ENCODE measurements at places on chromosomes 11 and 22.

DNA sequence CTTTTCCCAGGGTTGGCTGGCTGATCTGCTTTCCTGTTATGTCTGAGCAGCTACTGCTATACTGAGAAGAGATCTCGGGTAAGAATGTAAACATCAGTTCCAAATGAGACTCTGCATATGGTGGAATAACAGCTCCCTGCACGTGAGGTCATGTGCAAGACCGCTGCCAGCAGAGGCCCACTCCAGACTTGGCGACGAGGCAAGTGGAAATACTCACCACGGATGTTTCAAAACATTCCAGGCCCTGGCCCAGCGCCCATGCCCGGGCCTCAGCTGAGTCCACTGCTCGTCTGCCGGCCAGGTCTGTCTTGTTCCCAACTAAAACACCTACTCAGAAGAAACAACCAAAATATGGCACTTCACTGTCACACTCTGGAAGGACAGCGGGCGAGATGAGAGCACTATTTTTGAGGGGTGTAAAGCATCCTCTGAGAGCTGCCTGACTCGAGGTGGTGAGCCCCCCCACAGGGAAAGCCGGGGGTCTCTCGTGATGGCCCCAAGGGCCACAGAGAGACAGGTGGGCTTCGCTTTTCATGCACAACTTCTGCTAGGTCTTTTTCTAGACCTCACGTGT is 13.1 kb downstream of the IFT27 start:
- peak; percentile 59 for DNase-seq

DNA sequence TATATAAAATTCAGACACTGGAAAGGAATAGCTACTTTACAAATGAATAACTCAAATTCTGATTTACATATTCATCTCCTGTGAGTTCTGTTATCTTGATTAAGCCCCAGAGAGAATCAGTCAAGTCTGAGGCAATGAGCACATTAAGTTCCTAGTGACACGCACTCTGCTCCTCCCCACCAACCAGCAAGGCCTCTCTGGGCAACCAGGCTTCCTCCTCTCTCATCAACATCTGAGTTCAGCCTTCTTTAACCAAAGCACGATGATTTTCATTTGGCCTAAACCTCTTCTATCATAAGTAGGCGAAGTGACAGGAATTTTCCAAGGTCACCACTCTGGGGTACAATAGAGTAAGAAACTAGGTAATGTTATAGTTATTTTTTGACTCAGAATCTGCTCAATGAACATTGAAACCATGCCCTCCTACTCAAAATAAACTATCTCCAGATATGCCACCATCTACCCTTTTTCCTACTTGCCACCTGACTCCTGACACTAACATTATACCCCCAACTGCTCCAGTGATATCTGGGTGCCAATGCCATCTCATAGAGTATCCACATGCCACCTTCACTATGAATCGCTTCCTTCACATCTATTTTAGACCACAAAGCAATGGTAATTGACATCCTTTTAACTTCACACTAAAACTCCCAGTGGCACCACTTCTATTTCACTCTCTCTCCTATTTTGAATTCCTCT is 114.8 kb downstream of the FAM76B start:
- no peak for DNase-seq

- no peak for DNase-seq
Measured at GRCh38 chr11:131904756-131905155, 534.3 kb downstream of the NTM start.

- peak; percentile 79 for DNase-seq
Measured at GRCh38 chr22:38843657-38844314, at the start of gene NPTXR. Gene NPTXR (minus strand): TSS chr22:38844028.

All from AG20443 (cell line).